ENCODE measurements at places on chromosomes 12 and 14. TPM values are rescaled to one million over a fixed set of nuclear protein-coding genes. Genes with fewer than 3 reads are reported as not detected.

Gene TAS2R46
- total RNA-seq, result 1.5 TPM

Gene PLEKHA5
- total RNA-seq, result 5.4 TPM

Gene TAS2R42
- total RNA-seq, result not detected

Gene CLEC9A
- 0.55 TPM for total RNA-seq

Gene NAV3
- total RNA-seq, result not detected

Gene NID2
- total RNA-seq, result 0.19 TPM

Gene GPR65
- 10.7 TPM for total RNA-seq

Gene KCNJ8
- total RNA-seq, result not detected

Gene KLRK1
- 0.96 TPM for total RNA-seq

Gene OAS2
- total RNA-seq, result 16.2 TPM

DNA sequence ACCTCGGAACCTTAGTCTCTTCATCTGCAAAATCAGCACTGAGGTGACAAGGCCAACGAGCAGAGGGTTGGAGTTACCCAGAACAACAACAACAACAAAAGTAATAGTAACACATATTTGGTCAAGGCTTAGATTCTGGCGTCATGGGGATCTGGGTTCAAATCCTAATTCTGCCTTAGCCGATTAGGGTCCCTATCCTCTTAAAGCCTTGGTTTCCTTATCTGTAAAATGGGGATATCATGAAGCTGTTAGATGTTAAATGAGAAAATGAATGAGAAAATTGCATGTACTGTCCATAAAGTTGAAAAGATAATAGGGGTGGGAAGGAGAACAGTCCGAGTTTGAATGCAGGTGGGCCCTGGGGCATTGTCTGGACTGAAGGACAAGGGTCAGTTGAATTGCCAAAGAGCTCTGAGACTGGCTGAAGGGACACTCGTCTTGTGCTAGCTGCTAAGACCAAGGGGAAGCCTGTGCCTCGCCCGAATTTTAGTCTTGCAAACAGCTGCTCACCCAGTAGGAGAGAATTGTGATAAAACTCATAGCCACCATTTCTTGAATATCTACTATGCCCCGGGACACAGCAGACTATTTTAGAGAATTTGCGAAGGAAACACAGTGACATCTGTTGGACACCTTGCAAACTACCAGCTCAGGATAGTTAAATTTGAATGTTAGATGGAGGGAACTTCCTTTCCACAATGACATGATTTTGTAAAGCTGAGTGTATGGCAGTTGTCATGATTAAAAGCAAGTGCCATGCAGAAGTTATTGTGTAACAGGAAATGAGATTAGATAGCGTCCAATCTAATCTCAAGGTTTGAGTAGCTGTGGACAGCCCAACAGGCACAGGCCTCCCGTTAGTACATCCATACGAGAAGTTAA lies 6.8 kb upstream of the HNF1A start:
- DNase-seq, result peak; percentile 29

- DNase-seq, result no peak
These were observed 42.7 kb downstream of the RIN3 start for GRCh38 chr14:92556255-92556741.

GRCh38 chr14:51873221-51873893 lies 12.9 kb downstream of the GNG2 start:
- no peak for DNase-seq

DNA sequence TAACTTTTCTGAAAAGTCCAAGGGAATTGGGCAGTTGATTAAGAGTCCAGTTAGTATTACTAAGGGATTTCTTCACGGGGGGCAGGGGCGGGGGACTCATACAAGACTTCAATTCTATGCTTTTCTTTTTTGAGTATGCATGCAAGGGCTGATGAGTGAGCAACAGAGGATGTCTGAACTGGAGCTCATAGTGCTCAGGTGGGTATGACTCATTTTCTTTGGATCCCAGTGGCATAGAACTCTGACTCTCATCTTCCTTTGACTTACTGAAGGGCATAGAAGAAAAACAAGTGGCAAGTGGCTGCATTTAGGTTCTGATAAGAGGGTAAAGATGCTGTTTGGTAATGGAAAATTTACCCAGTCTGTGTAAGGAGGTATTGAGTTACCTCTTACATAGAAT lies 749.2 kb downstream of the NOVA1 start:
- no peak for DNase-seq

DNA sequence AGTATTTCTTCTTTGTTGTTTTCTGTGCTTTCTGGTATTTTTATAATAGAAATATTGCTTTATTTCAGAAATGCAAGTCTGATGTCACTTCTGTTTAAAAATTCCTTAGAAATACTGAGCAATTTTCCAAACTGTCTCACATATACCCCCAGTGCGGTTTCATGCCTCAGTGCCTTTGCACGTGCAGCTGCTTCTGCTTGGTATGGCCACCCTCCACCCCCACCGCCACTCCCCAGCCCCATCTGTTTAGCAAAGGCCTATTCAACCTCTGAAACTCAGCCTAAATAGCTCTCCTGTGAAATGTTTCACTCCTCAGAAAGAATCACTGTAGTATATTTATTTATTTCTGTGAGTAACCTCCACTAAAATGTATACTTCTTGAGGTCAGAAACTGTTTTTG lies 52.3 kb downstream of the PPM1H start:
- DNase-seq, result no peak

DNA sequence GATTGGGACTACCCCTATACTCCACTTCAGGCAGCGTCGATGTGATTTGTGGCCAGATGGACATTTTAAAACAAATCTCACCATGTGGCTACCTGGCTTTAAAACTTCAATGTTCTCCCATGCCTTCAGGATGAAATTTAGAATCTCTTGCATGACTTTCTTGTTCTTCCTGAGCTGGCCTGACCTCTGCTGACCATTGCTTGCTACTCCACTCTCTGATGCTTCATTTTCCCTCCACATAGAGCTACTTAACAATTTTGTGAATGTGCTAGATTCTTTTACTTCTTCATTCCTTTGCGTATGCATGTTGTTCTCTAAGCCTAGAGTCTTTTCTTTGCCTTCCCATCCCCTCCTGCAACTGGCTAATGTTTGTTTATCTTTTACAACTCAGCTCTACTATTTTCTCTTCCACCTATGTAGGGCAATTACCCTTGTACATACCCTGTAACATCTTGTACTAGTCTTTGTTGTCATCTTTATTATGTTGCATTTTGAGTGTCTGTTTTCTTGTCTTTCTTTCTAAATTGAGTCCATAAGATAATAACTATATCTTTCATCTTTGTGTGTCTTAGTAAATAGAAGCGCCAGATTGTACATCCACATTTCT lies 41.2 kb downstream of the YLPM1 start:
- peak; percentile 47 for DNase-seq

DNA sequence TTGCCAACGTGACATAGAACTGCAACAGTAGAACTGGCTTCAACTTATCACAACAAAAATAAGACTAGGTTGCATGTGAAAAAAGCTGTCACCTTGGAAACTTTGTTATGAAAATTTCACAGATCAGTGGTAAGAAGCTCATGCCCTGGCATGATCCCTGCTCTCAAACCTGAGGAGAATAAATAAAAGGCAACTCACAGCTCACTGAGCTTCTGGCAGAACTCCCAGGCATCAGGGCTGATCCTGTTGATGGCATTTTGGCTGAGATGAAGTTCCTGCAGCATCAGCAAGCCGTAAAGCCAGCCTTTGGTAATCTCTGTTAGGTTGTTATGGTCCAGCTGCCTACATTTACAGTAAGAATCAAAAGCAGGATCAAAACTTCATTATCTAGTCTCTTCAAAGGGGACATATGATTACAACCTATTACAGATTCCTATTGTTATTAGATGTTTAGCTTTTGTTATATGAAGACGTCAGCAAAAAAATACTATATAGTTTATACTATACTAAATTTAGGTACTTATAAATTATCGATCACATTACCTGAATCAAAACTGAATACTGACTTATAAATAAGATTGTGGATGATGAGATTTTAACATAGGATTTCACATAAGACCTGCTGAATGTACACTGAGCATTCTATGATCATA lies 32.0 kb downstream of the LRIG3 start:
- DNase-seq, result no peak

DNA sequence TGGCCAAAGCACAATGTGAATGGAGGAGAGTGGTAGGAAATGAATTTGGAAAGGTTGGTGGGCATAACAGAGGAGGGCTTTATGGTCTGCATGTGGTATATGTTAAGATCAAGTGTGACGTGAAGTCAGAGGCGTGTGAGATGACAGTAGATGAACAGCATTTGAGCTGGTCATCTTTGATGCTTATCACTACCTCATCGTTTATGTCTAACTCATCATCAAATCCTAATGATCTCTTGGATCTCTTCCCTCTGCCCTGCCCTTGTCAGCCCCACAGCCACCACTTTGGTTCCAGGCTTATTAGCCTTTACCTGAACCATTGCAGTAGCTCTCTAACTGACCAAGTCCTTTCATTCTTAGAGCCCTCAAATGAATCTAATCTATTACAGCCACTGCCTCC lies 132.5 kb downstream of the LLPH start:
- DNase-seq, result no peak

DNA sequence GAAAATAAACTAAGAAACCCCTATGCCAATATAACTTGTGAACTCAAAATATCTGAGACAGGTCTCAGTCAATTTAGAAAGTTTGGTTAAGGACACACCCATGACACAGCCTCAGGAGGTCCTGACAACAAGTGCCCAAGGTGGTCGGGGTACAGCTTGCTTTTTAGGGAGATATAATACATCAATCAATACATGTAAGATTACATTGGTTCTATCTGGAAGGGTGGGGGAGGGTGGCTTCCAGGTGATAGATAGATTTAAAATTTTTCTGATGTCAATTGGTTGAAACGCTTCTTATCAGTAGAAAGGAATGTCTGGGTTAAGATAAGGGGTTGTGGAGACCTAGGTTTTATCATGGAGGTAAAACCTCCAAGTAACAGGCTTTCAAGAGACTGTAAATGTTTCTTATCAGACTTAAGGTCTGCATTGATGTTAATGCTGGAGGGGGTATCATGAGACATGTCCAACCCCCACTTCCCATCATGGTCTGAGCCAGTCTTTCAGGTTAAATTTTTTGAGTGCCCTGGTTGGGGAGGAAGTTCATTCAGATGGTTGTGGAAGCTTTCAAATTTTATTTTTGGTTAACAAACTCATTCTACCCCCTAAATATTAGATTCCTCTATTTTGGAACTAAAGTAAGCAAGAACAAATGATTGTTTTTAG lies 82.0 kb upstream of the RASSF8 start:
- DNase-seq, result no peak

GRCh38 chr12:96044017-96044942 lies 8.9 kb upstream of the LTA4H start:
- no peak for DNase-seq

DNA sequence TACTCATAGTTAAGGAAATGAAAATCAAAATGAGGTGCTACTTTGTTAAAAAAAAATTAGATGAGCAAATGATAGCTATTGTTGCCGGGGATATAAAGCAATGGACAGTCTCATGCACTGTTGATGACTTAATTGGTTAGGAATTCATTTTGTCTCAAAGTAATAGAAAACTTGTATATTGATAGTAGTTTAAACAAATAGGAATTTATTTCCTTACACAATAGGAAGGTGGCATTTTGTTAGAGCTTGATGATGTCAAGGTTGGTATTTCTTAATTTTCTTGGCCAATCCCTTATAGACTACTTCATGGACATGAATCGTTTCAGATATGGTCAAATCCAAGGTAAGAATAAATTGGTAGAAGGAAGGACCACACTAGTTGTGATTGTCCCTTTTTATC lies 7.8 kb downstream of the PRPF39 start:
- DNase-seq, result no peak

DNA sequence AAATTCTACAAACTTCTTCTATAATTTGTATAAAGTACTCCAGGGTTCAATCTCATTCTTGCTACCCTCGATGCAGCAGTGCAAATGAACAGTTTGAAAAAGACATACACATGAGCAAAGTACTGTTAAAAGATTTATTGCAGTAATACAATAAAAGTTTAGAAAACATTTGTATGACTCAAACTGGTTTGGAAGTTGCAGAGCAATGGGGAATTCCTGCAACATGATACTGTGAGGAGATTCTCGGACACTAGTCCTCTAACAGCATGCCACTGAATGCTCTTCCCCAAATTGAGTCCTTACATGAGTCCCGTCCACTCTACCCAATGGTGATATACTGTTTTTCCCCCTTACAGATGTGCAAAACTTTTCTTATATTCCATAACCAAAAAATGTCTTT lies 45.4 kb downstream of the ATG14 start:
- DNase-seq, result no peak

- no peak for DNase-seq
These were observed 133.6 kb upstream of the SLC35F4 start for GRCh38 chr14:57999471-57999870.

GRCh38 chr12:130719263-130719859 lies 3.3 kb upstream of the RIMBP2 start:
- DNase-seq, result no peak

DNA sequence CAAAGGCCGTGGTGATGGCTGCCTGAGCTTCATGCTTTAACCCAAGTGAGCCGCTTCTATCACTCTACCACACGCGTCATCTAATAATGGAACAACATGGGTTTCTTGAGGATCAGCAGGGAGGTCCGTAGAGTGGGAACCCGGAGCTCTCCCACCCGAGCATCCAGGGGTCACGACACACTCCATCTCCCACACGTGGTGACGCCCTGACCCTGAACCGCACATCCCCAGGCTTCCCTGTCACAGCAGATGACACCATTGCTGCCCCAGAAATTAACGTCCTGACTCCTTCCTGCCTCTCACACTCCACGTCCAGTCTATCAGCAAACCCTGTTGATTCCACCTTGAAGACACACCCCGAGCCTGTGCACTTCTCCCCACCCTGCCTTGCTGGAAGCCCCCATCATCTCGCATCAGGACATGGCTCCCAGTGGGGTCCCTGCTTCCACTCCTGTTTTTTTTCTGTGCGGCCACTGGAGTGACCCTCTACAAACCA lies 163.2 kb downstream of the PIWIL1 start:
- DNase-seq, result no peak

DNA sequence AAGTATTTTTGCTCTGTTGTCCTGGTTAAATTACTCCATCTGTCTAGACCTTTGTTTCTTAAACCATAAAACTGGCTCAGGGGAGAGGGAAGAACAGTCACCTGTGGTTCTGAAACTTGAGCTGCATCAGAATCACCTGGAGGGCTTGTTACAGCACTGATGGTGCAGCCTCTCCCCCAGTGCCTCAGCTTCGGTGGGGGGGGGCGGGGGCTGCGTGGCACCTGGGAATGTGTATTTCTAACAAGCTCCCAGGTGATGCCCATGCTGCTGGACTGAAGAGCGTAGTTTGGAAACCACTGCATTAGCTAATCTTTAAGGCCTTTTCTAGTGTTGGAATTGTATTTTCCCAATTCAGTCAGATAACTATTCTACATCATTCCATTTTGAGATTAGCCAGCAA lies 42.7 kb downstream of the GPHB5 start:
- DNase-seq, result no peak
